ENCODE measurements at places on chromosomes 3 and 15.

- no peak for DNase-seq
These were observed 102.0 kb downstream of the LMLN start for GRCh38 chr3:198062068-198062465.

- no peak for DNase-seq
These were observed 159.6 kb downstream of the RORA start for GRCh38 chr15:61069394-61070075.

- no peak for DNase-seq
These were observed 71.2 kb upstream of the SOX14 start for GRCh38 chr3:137692803-137693431.

DNA sequence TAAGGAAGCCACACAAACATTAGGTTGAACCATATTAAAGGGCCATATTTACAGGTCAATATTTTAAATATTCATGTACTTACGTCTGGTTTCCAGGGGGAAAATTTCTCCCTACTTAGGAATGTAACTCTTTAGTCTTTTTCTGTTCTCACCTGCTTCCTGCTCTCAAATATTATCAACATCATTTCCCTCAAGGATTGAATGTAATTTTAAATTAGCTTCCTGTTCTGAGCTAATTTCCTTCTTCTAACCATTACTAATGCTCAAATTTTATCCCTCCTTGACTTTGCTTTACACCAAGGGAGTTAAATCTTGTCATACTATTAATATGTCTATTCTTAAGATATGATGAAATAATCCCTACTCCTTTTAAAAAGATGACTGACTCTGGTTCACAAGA is 103.4 kb upstream of the UBP1 start:
- no peak for DNase-seq

GRCh38 chr3:24235121-24235520 is 259.5 kb downstream of the THRB start:
- no peak for DNase-seq

GRCh38 chr15:58536414-58536813 is 104.6 kb downstream of the LIPC start:
- DNase-seq = no peak
